ENCODE measurements at places on chromosomes 12 and 14.

GRCh38 chr14:23162800-23163199 lies 20.7 kb downstream of the SLC7A8 start:
- DNase-seq, result no peak

DNA sequence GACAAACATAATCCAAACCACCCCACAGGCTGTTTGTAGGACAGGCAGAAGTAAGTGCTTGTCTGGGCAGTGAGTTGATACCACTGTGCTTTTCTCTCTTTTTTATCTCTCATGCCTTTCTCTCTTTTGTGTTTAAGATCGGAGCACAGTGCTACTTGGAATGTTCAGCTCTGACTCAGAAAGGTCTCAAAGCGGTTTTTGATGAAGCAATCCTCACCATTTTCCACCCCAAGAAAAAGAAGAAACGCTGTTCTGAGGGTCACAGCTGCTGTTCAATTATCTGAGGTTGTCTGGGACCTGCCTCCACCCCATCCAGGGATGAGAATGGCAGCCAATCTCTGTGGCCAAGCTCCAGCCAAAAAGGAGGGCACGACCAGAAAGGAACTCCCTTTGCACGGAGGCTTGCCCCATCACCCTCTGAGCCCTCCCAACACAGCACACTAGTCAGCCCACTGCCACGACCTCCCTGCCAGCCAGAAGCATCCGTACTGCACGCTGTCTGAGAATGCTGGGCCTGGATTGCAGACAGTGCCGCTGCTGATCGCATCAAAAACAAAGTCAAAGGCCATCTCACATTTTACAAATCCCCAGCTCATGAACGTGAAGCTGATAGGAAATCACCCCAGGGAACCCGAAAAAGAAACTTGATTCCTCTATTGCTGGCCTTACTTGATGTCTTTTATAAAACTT lies 27.8 kb downstream of the GPHB5 start:
- DNase-seq, result no peak

DNA sequence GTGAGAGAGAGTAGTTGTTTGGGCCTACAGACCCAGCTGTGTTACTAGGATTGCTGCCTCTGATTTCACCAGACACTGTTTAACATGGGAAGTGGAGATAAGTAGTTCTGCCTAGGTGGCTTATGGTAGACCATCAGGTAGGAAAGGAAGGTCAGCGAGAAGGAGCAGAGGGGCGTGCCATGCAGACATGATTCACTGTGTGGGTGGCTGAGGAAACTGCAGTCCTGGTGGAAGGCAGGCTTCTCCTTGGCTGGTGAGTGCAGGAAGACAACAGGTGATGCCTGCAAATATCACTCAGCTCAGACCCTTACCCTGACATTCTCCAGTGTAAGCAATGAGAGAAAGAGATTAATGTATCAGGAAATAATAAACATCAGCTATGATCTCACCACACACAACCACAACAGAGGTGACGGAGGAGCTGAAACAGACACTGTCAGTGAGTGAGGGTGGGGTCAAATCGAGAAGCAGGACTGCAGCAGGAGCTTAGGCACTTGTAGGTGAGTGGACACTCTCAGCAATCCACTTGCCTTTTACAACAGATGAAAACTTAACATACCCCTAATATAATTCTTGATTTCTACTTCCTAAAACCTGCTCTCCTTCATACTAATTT lies 2.1 kb upstream of the PRR4 start:
- no peak for DNase-seq

GRCh38 chr12:83049306-83049705 lies 362.6 kb downstream of the TMTC2 start:
- DNase-seq, result no peak

GRCh38 chr14:86602263-86602662 lies 1072.3 kb downstream of the FLRT2 start:
- DNase-seq, result no peak

DNA sequence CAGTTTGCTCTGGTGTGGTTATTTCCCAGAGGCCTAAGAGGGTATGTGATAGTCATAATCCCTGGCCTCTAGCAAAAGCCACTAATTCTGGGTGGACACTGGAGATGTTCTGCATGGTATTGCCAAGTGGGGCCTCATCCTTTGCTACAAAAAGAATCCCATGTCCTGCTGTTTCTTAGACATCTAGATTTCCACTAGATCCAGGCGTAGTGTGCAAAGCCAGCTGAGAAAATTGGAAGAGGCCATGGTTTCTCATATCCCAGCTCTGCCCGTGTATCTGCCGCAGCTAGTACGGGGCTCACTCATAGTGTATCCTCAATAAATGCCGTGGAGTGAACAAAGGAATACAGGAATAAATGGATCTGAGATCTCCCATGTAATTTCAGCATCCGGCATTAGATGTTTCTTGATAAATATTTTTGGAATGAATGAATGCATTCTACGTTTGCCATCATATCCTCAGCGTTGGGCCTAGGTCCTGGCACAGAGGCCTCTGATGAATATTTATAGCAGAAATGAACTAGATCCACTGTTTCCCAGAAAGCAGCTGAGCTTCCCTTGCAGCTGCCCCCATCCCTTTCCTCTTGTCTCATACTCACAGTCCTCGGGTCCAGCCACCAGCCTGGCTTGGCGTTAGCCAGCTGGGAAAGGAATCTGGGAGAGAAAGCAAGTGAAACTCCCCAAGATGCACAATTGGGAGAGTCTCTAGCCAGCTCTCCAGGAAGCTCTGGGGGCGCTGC lies 76.3 kb upstream of the NOS1 start:
- no peak for DNase-seq

Data from anterior cingulate cortex (tissue), 58 donors.